ENCODE measurements at places on chromosomes 7 and 10. TPM values are rescaled to one million over a fixed set of nuclear protein-coding genes. Genes with fewer than 3 reads are reported as not detected.

XRCC2 gene
- 0.84 TPM for polyA plus RNA-seq

SCIN gene
- polyA plus RNA-seq, result not detected

GPR15LG gene
- polyA plus RNA-seq, result not detected

DNA sequence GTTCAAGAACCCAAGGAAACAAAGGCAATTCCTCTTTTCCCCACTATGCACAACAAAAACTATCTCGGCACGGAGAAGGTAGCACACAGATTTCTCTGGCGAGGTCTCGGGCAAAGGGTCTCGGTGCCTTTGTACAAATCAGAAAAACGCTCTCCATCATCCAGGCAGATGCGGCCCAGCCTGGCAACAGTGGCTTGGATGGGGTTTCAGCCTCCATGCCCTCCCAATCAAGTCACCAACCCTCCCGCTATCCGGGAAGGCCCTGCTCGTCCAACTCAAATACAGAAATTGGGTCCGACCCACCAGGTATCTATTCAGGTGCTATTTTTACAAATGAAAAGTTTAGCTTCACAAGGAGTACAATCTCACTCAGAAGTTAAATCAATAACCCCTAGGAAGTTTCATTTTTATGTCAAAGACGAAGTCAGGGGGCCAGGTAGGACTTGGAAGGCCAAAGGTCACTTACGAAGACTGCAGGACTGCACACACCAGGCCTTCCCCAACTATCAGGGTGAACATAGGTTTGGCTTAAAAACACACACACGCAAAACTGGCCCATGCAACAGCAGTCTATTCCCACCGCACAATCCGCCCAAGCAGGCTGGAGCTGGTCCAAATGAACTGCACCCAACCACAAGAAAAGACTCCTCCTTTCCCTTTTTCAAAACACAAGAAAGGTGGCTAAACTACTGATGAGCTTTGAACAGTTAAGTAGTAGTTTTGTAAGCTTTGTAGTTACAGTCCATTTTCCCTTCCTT, 43.0 kb downstream of the GNA12 start:
- no peak for DNase-seq

- DNase-seq, result no peak
These were observed 864.2 kb downstream of the REEP3 start for GRCh38 chr10:64385355-64385754.

- no peak for DNase-seq
These were observed 32.0 kb upstream of the FERD3L start for GRCh38 chr7:19177269-19177668.

DNA sequence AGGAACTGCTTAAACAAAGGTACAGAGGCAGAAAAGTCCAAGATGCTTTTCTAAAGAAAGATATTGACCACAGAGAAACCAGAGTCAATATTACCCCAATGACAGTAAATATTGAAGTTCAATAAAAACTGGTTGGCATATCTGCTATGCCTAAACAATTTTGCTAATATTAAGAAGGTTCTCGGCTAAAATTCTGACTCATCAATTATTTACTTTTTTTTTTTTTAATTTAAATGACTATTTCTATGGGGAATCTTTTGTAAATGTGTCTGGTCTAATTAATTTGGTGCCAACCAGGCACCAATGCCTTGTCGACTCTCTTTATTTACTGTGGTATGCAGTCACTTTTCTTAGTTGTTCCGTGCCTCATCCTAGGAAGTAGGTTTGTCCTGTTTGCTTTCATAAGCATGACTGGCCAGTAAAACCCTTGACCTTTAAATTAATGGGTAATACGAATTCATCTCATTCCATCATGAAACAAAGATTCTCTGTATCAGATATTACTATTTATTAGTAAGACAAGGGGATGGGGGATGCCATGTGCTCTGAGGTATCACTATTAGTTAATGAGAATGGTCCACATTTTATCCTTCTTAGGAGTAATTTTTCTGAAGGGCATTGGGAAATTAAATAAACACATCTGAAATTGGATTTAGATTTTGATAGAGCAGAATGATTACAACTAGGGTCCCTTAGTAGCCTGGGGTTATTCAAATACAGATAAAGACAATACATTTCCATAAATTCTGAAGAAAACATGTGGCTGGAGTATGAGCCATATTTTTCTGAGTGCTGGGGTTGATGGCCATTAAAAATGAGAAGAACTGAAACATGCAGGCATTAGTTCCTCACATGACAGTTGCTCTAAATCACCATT, 154.4 kb downstream of the VTI1A start:
- no peak for DNase-seq

DNA sequence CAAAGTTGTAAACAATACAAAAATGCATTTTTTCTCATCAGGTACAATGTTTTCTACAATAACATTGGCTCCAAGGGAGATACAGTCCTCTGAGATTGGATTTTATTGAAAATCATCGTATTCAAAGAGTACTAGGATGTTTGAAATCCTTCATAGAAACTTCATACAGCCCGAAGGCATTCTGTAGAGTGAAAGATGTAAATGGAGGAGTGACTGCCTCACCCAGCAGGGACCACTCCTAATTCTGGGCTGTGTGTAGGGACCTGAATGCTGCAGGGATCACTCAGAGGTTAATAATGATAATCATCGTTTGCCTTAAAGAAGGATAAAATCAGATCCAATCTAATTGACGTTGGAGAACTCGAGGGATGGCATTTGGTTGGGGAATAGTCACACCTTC, 198.6 kb downstream of the HECW1 start:
- no peak for DNase-seq

DNA sequence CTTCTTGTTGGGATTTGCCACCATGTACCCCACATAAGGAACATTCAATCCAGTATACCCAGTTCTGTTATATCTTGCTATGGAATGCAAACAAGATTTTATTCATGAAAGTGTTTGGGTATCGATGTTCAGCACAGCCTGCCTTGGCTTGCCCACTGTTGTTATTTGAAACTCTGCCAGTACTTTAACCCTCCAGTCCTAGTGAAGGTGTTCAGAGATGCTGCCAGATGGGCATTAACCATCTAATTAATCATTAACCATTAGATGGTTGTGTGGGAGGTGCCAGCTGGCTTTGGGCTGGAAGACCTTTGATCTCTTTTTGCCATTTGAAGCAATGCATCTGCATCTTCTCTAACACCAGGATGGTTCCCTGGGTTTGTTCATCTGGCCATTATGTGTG, 363.0 kb downstream of the SH2D4B start:
- no peak for DNase-seq

- no peak for DNase-seq
These were observed 229.8 kb upstream of the NPY start for GRCh38 chr7:24054236-24054635.

Data from immature natural killer cell (primary cell).